ENCODE measurements at places on chromosomes 7 and 10.
A peak's percentile ranks its signal among the peaks of the same experiment; 100 is the strongest.

GRCh38 chr10:31771331-31771831 is 157.2 kb downstream of the ARHGAP12 start:
- no peak for DNase-seq

- DNase-seq, result no peak
Observed at GRCh38 chr10:725302-725701, 35.8 kb upstream of the DIP2C start.

DNA sequence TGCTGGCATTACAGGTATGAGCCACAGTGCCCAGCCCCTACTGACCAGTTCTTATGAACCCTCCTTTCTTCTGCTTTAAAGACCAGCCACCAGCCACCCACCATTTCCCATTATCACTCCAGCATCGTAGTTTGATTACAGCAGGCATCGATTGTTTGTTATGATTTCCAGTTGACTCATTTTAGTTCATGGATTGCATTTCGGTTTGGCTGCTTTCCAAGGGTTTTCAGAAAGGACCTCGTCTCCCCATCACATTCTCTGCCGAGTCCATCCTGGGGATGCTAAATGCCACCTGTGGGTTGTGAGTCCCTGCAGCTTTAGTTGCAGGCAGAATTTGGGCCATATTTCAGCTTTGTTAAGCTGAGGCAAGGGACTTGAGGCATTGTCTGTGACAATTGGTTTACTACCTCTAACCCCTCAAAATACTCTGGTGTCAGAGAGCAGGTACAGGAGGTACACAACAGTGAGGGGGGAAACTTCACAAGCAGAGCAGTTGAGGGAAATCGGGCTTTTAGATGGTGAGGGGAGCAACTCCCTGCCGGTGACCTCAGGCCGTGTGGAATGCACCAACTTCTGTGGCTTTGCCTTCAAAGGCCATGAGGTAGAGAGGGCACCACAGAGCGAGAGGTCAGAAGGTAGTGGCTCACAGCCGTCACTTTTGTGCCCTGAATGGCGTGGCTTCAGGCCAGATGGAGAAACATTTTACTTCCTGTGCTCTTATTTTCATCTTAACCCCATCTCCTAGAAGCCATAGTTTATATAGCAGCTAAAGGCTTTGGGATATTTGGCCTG is 203.8 kb downstream of the CCDC3 start:
- DNase-seq, result no peak

GRCh38 chr7:129828078-129828762 is 124.5 kb downstream of the UBE2H start:
- DNase-seq, result no peak

- no peak for DNase-seq
Observed at GRCh38 chr7:69920797-69921196, 322.5 kb downstream of the AUTS2 start.

- no peak for DNase-seq
Observed at GRCh38 chr7:137953665-137954470, 48.0 kb downstream of the CREB3L2 start.

DNA sequence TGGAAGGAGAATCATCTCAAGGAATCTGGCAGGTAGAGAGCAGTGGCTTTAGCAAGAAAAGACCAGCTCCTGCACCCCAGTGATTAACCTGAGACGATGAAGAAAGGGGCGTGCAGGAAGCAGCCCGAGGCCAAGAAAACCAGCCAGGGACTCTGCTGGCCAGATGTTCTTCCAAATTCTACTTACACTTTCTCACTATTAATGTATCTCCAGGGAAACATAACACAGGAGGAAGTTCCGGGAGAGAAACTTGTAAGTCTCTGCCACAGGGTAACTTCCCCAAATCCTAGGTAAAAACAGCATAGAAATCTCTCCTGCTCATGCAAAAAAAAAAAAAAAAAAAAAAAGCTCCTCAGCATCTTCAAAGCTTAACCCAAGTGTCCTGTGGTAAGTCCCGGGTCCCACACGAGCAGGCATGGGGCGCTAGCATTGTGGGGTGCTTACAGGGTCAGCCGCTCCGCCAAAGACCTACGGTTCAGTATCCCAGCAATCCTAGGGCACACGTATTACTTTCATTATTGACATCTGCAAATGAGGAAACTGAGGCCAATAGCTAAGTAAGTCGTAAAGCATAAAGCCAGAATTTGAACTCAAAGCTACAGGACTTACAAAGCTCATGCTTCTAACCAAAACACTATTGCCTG is 97.2 kb upstream of the GNA12 start:
- no peak for DNase-seq

DNA sequence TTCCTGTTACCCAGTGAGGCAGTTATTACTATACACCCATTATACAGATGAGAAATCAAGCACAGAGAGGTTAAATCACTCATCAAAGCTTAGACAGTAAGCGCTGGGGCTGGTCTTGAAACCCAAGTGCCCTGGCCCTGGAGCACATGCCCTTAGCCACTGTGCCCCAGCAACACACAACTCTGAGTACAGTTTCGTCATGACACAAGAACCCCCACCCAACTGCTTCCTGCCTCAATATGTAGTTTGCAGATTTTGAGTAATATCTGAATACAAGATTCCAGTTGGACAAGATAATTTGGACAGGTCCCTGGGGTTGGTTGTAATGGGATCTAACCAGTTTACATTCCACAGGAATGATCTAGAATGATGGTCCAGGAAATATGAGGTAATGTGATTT is 62.8 kb downstream of the SH3PXD2A start:
- no peak for DNase-seq

GRCh38 chr7:12067156-12067831 is 143.8 kb upstream of the TMEM106B start:
- DNase-seq, result peak; percentile 59

DNA sequence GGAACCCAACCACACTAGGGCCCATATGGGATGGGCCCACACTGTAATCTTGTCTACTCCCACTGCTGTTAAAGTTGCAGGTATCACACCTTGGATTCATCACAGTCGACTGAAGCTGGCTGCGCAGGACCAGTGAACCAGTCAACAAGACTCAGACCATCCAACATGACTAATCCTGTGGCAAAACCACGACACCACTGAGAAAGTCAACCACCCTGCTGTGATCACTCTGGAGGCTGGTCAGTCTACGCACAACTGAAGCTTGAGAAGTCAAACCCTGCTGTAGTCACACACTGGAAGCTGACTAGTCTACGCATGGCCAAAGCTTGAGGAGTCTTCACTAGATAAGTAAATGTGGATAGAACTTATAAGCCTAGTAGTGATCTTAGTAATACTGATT is 9.6 kb upstream of the CYREN start:
- peak; percentile 27 for DNase-seq

- no peak for DNase-seq
Observed at GRCh38 chr10:3006607-3007006, 60.7 kb upstream of the PFKP start.

DNA sequence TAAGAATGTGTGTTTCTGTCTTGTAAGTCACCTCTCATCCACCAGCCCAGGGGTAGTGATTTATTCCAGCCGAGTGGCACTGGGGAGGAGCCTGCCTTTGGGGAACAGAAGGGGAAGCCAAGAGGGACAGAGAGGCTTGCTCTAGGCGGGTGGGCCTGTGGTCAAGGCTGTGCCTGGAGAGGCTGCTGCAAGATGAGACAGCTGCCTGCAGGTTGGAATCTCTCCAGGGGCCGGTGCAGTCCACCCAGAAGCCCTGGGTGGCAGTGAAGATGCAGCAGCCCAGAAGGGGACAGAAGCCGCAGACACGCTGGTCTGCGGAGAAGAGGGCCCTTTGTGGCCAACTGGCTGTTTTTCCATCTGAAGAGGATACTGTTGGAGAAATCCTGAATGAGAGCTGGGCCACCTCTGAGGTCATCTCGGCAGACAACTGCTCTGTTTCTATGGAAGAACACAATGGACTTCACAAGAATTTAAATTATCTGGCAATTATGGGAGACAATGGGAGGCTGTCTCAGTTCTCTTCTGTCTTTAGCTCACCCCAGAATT is 175.7 kb downstream of the GFRA1 start:
- no peak for DNase-seq

DNA sequence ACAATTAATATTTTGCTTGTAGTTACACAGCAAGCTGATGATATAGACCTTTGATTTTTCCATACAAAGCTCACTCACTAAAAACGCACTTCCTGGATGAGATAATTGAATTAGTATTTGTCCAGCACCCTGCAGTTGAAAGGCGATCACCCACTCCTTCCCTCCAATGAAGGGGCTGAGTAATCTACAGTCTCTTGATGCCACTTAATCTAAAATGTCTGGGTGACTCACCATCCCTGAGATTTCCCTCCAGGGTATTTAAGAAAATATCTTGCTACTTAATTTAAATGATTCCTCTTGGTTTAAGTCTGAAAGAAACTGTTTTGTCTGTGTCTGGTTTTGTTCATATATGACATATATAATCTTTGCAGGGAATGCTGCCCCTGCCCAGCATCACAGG is 515.3 kb downstream of the GRID1 start:
- no peak for DNase-seq

- no peak for DNase-seq
Observed at GRCh38 chr10:29737074-29737593, 102.4 kb upstream of the SVIL start.

DNA sequence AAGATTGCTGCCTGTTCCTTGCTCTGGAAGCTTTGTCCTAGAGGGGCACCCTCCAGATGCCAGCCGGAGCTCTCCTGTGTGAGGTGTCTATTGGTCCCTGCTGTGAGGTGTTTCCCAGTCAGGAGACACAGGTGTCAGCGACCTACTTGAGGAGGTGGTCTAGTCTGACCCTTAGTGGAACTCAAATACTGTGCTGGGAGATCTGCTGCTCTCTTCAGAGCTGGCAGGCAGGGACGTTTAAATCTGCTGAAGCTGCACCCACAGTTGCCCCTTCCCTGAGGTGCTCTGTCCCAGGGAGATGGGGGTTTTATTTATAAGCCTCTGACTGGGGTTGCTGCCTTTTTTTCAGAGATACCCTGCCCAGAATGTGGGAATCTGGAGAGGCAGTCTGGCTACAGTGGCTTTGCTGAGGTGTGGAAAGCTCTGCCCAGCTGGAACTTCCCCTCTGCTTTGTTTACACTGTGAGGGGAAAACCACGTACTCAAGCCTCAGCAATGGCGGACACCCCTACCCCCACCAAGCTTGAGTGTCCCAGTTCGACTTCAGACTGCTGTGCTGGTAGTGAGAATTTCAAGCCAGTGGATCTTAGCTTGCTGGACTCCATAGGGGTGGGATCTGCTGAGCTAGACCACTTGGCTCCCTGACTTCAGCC is 119.2 kb downstream of the PPP1R9A start:
- no peak for DNase-seq

DNA sequence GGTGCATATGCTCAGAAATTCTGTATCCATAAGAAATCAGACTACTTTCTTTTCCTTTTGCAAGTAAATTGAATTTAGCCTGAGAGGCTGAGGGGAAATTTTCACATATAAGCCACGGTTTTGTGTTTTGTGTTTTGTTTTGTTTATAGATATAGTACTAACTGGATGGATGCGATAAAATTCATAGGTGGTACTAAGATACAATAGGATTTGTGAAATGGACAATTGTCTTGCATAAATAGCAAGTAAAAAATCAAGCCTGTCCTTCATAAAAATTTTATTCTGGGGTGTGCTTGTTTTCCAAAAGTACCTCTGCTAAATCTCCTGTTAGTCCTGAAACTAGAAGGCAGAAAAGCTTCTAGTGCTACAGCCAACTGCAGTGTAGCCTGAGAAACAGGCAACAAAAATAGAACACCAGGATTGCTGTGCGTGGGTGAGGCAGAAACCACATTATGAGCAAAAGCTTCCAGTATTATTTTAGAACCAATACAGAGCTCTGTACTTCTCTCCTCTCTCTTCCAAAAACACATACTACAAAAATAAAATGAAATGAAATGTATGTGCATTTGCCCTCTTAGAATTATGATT is 634 bp upstream of the HDAC9 start:
- DNase-seq, result peak; percentile 27

DNA sequence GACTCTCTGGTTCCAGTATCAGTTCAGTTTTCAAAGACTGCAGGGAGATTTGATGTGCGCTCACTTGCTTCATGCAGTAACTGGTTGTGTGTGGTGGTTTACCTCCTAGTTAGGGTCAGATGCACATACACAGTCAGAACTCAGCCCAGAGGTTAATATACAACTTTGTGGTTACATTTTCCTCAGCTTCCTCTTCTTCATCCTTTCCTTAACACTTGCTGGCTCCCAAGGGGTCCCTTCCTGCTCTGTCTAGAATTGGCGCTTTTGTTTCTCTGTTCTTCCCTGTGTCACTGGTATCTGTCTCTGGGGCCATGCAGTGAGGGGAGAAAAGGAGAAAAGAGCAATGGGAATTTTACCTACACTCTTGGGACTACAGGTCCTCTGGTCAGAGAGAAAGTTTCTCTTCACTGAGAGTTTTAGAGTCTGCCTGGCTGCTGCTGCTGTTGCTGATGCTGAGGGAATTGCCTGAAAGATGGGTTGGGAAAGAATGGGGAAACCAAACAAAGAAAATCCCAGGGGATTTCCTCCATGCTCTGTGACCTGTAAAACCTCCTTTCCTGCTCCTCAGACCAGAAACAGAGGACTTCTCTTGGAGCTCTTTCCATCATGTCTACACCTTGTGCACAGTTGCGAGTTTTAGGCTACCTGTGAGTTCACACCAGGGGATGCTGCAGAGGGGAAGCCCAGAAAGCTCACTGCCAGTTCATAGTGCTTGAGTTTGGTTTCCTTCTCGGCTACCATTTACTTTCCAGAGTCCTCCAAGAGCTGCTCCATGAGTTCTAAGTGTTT is 74.6 kb downstream of the WDFY4 start:
- DNase-seq, result no peak

- no peak for DNase-seq
Observed at GRCh38 chr10:46198516-46198915, 88.3 kb upstream of the ANTXRL start.

GRCh38 chr7:38335128-38335491 is 61.7 kb upstream of the TARP start:
- DNase-seq, result no peak

DNA sequence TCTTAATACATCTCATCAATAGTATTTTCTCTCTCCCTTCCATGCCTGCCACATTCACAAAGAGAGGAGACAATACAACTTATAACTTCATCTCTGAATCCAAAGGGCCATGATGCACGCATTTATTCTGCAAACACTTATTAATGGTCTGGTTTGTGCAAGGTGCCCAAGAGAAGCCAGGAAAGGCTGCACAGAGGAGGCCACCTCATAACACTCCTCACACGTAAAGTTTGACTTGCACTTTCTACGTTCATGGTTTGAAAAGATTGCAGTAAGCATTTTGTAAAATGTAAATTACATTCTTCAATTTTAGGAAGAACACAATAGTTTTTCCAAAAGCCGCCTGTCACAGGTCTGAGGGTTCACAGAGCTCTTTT is 1.2 kb upstream of the PALS2 start:
- DNase-seq, result peak; percentile 63

- no peak for DNase-seq
Observed at GRCh38 chr7:42624471-42624870, 287.4 kb downstream of the C7orf25 start.
